Stimulated activated CD4-positive, alpha-beta T cell treated with anti-CD3 and anti-CD28 coated beads, Interleukin-1b, Interleukin-23, amount 100 ng/mL, for 1 hour (primary cell): ENCODE measurements at places on chromosomes 1 and 21.

DNA sequence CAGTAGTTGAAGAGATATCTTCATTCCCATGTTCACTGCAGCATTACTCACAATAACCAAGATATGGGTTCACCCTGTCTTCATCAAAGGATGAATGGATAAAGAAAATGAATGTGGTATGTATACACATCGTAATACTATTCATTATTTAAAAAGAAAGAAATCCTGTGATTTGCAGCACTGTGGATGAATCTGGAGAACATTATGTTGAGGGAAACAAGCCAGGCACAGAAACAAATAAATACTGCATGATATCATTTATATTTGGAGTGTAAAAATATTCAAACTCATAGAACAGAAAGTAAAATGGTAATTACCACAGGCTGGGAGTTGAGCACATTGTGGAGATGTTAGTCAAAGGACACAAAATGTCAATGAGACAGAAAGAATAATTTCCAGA, 977.2 kb downstream of the AMY1C start:
- no peak for DNase-seq

DNA sequence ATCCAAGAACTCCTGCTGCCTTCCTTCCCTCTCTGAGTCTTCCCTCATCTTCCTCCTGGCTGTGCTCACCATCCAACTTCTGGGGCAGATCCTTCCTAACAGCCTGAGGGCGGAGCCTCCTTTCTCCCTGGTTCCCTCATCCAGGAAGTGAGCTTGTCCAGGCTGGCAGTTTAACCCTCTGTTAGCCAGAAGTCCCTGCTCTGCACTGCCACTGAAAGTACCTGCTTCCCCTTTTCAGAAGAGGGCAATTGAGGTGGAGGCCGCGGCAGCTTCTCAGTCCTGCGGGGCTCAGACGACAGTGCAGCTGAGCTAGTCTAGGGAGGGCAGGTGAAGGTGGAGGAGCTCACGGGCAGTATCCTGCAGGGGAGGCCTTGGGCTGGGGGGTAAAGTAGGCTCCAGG, 149.1 kb downstream of the FCRL5 start:
- no peak for DNase-seq

- DNase-seq, result no peak
These were observed 4.5 kb downstream of the AIM2 start for GRCh38 chr1:159071970-159072582.

- DNase-seq, result no peak
These were observed 31.8 kb downstream of the SDCCAG8 start for GRCh38 chr1:243287652-243288051.

- no peak for DNase-seq
These were observed 3.8 kb upstream of the COL8A2 start for GRCh38 chr1:36128905-36129206.

DNA sequence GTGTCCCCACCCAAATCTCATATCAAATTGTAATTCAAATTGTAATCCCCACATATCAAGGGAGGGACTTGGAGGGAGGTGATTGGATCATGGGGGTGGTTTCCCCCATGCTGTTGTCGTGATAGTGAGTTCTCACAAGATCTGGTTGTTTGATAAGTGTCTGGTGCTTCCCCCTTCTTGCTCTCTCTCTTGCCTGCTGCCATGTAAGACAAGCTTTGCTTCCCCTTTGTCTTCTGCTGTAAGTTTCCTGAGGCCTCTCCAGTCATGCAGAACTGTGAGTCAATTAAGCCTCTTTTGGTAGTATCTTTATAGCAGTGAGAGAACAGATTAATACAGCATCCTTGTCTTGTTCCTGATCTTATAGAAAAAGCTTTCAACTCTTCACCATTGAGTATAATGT, 6.5 kb upstream of the LRRC39 start:
- no peak for DNase-seq

DNA sequence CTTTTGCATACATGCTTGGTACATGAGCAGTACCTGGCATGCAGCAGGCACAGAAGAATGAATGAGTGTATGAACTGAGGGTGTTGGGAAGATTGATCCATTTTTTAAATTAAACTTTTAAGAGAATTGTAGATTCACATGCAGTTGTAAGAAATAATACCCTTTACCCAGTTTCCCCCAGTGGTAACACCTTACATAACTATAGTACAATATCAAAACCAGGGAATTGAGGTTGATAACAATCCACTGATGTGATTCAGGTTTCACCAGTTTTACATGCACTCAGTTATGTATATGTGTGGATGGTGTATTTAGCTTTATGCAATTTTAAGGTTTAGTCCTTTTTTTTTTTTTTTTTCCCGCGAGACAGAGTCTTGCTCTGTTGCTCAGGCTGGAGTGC, 20.5 kb downstream of the TRABD2B start:
- DNase-seq, result no peak

- DNase-seq, result no peak
These were observed 6.7 kb downstream of the CERS2 start for GRCh38 chr1:150967936-150968335.

- no peak for DNase-seq
These were observed 13.4 kb downstream of the TMEM63A start for GRCh38 chr1:225868631-225869330.

DNA sequence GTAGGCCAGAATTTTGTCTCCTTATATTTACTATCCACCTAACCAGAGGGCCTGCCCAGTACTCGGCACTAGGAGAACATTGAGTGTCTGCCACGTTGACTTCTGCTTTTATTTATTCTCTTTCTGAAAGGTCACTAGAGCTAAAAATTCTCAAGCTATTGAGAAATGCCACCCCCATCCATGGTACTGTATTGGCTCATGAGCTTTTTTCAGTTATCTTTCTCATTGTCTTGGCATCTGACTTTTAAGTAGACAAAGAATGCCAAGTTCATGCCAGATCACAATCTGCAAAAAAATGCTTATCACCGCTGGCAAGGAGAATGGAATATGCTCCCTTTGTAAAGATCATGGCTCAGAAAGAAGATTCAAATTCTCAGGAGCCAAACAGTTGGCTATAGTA, 49.8 kb upstream of the MROH9 start:
- no peak for DNase-seq

DNA sequence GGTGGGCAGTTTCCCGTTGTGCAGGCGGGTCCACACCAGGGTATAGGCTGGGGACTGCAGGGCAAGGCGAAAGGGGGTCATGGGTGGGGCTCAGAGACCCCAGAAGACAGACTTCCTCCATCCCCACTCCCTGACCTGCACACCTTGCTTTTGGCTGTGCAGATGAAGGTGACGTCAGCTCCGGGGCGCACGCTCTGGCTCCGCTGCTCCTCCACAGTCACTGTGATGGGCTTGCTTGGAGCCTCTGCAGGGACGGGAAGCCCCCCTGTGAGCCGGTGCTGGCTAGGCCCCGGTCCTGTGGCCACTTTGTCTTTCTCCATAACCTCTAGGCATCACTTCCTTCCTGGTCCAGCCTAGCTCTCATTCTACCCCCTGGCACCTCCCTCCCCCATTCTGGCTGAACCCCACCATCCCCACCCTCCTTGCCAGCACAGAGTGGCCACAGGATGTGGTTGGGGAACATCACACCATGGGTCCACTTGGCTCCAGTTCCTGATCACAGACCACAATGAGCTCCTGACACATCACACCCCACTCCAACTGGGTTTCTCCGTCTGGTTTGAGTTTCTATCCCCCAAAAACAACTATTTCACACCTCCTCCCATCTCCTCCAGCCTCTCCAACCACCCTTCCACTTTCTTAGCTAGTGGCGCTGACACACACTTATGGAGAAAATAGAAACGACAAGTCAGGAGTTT, 45.2 kb downstream of the LDLRAD2 start:
- no peak for DNase-seq

DNA sequence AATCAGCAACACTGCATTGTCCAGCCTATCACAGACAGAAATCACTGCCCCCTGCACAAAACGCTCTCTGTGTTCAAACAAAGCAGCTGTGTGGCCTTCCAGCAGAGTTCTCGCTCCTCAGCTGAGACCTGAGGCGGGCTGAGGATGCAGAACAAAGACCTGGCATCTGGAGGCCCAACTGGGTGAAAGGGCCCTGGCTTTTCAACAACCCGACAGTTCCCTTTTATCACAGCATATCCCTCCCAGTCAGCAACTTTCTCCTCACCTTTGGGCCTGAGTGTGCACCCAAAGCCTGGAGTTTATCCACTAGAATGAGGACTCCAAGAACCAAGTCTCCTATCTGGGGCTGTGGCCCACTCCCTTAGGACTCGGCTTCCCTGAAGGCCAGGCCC, 42.6 kb upstream of the A3GALT2 start:
- DNase-seq, result no peak

DNA sequence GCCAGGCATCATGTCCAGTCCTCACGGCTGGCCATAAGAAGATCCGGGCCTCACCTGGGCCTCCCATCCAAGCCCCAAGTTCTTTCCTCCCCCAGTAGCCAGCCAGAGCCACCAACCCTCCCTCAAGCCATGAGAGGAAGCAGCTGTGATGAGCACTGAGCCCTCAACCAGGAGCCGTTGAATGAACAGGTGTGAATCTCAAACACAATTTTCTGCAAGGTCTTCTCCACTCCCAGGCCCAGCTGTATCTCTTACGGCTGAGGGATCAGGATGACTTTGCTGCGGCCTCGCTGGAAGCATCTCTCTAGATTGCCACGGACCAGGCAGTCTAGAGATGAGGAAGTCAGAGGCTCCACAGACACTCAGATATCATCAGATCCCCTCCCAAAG, 9.8 kb upstream of the CLDN14 start:
- DNase-seq, result no peak

GRCh38 chr1:13651279-13651678, 48.7 kb upstream of the PRDM2 start:
- DNase-seq, result no peak

DNA sequence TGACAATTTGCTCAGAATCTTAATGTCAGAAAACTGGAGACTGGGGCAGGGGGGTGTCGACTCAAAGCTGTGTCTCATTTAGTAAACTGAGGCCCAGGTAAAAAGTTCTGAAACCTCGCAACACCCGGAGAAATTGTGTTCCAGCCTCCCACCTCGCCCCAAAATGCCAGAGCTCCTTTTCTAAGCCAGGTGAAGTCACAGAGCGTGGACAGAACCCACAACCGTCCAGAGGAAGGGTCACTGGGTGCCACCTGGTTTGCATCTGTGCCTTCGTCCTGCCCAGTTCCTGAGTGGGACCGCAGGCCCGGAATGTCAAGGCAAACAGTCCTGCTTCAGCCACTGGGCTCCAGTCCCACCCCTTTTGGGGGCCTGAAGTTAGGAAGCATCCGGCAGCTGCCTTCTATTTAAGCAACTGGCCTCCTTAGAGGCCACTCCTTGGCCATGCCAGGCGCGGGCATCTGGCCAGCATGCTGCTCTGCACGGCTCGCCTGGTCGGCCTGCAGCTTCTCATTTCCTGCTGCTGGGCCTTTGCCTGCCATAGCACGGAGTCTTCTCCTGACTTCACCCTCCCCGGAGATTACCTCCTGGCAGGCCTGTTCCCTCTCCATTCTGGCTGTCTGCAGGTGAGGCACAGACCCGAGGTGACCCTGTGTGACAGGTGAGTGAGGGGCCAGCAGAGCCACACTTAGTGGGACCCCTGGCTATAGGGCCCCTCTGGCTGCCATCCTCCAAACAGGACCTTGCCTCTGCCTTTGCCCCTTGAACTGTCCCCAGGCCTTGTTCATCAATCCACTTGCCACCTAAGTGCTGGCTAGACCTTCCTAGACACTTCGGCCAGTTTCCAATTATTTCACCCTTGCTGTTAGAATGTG, at the start of gene TAS1R1:
TAS1R1 (plus strand) TSS at position 401 of the 872 bp plus-strand sequence; CDS start at position 468, 67 bp downstream.
- DNase-seq, result no peak

GRCh38 chr1:43945674-43946235, 995 bp upstream of the IPO13 start:
- DNase-seq, result no peak

GRCh38 chr1:94396356-94397010, 21.7 kb upstream of the ABCD3 start:
- no peak for DNase-seq

DNA sequence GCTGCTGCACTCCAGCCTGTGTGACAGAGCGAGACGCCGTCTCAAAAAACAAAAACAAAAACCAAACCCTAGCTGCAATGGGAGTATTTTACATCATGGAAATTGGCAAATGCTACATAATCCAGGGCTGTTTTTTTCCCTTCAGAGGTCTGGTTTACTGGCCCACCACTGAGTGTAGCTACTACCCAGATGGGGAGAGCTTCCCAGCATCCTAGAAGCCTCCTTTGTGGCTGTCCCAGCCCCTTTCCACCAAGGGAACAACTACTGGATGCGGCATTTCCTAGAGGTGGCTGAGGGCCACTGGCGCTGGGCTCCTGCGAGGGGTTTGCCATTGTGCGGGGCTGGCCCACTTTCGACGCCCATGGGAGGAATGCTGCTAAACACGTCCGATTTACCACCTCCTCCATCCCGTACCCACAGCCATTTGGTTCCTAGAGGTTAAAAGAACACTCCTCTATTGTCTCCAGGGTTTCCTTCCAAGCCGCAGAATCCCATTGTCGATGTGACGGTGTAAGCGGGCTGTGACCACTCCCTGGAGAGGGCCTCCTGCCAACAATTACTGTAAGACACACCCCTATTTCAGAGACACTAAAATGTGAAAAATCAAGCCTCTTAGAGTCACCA, 55.4 kb downstream of the RUNX3 start:
- DNase-seq, result no peak

DNA sequence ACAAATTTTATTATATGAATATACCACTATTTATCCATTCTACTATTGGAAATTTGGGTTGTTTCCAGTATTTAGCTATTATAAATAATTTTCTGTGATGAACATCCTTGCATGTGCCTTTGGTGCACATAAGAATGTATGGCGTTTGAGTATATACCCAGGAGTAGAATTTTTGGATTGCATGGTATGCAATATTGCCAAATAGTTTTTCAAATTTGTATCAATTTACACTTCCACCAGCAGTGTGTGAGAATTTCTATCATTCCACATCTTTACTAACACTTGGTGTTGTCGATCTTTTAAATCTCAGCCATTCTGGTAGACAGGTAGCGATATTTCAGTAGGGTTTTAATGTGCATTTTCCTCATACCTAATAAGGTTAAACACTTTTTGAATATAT, 9.2 kb upstream of the FNBP1L start:
- DNase-seq, result no peak

- peak; percentile 23 for DNase-seq
These were observed 56.6 kb upstream of the RPL11 start for GRCh38 chr1:23634840-23635651.

- DNase-seq, result peak; percentile 26
These were observed 79.0 kb downstream of the RAVER2 start for GRCh38 chr1:64823691-64824476.
